CD4-positive, alpha-beta memory T cell (primary cell): ENCODE measurements at places on chromosomes 2 and 18. TPM values are rescaled to one million over a fixed set of nuclear protein-coding genes. Genes with fewer than 3 reads are reported as not detected.

The OSBPL1A gene
- total RNA-seq = 4.5 TPM

The TANC1 gene
- 0.50 TPM for total RNA-seq

GRCh38 chr18:72360634-72361033 is 183.5 kb downstream of the CBLN2 start:
- no peak for DNase-seq

- DNase-seq = no peak
These were observed 25.2 kb upstream of the ACVR1 start for GRCh38 chr2:157901325-157901724.

DNA sequence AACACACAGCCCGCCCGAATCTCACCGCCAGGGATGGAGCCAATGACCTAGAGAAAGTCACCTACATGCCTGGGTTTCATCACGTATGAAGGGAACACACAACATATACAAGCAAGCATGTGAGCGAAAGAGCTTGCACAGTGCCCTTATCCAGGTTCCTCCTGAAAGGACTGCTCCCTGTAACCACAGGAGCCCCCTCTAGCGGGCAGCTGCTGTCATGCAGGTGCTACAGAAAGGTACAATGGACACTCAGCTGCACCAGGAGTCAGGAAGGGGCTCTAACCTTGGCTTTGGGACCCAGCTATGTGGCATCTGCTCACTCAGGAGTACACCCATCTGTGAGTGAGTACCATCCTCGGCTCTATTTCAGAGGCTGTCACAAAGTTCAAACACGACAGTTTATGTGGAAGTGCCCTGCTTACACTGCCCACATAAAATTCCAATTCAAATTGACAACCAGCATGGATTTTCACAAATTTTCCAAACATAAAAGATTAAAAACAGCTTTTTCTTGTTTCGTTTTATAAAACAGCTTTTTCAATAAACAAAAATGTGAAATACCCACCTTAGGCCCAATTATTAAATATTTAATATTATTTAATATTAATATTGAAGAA is 3.5 kb downstream of the NDUFA10 start:
- peak; percentile 47 for DNase-seq
